ENCODE measurements at places on chromosomes 13 and 19.
A peak's percentile ranks its signal among the peaks of the same experiment; 100 is the strongest.

GRCh38 chr13:21034603-21035191, 26.7 kb downstream of the LATS2 start:
- DNase-seq, result peak; percentile 53

- DNase-seq, result no peak
Observed at GRCh38 chr13:67117010-67117550, 113.1 kb downstream of the PCDH9 start.

DNA sequence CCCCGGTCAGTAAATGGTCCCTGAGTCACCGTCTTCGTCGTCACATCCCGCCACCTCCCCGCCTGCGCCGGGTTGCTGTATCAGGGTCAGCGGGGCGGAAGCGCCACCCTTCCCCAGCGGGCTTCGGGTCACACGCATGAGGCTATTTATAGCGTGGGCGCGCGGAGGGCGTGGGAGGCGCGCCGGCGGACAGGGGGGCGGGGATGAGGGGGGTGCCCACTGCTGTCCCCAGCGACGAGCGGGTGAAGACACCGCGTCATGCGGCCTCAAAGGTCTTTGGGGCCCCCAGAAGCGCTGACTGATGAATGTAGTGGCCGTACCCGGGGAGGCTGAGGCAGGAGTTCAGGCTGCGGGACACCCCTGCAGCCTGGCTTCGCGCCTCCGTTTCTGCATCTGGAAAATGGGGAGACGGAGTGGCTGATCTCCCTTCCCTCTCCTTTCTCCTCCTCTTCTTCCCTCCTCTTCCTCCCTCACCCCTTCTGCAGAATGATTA, 7.9 kb downstream of the UNC13A start:
- peak; percentile 69 for DNase-seq

GRCh38 chr13:23752111-23753001, 136.8 kb downstream of the MIPEP start:
- no peak for DNase-seq

GRCh38 chr19:39199025-39199424, 2.3 kb downstream of the NCCRP1 start:
- DNase-seq, result peak; percentile 52

DNA sequence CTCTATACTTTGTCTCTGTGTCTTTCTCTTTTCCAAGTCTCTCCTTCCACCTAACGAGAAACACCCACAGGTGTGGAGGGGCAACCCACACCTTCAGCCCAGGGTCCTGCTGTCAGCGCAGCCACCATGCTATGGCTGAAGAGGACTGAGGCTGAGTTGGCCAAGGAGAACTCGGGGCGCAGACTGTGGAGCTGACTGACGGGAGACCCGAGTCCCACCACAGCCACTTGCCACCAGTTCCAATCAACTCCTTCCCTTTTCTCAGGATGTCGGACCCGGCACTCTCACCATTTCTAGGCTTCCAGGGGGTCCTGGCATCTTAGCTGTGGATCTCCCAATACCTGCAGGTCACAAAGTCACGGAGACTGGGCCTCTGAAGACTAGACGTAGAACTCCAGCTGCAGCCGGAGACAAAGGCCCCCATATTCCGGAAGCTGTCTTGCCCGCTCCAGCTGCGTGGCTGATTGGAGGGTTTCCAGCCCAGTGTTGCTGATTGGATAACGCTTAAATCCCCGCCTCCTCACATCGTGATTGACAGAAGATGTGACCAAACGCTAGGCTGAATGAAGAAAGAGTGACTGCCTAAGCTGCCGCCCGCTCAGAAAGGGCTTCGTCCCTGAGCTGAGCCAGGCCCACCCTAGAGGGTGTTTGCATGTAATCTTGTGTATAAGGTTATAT, 63.6 kb downstream of the ZNF429 start:
- DNase-seq, result peak; percentile 95

- peak; percentile 70 for DNase-seq
Observed at GRCh38 chr19:7831452-7831851, 1.4 kb downstream of the EVI5L start.

- DNase-seq, result no peak
Observed at GRCh38 chr13:21100994-21101757, 39.8 kb upstream of the LATS2 start.
